MCF 10A (cell line): ENCODE measurements at places on chromosomes 5 and 9. TPM values are rescaled to one million over a fixed set of nuclear protein-coding genes. Genes with fewer than 3 reads are reported as not detected.

- DNase-seq, result no peak
These were observed 4.9 kb downstream of the IL4 start for GRCh38 chr5:132678735-132679134.

The CNTFR gene
- total RNA-seq, result not detected in 2 replicates

DNA sequence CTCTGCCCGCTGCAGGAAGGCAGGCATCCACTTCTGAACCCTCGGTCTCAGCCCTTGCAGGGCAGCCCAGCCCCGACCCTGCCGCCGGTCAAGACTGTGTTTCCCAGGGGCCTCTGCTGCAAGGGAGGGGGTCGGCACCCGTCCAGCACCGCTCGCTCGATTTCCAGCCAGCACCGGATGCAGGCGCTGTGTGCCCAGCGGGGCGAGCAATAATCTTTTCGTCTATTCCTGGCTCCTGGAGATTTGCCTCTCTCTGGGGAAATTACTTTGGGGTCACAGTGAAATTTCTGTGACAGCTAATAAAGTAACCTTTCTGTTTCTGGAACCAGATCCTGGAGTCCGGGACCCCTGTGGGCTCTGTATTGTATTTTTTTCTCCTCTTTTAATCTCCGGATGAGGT is 155.3 kb downstream of the COL23A1 start:
- DNase-seq, result no peak

DNA sequence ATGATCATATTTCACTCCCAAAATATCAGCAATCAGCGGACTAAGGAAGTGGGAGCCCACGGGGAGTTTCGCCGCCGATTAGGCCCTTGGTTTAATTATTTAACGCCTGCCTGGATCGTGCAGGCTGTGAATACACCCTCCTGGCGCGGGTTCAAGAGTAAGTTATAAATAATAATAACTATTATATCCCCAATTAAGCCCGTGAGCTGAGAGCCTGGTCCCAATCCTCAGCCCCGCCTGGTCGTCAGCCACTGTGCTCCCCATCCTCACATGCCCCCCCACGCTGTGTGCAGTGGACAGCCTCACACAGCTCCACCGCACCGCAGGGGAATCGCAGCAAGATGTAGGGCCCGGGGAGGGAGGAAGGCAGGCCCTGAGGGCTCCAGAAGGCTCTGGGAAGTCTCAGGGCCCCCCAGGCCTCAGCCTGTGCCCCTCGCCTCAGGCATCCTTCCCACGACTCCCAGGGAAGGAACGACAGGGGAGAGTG is 10.8 kb upstream of the PRRX2 start:
- DNase-seq, result no peak

DNA sequence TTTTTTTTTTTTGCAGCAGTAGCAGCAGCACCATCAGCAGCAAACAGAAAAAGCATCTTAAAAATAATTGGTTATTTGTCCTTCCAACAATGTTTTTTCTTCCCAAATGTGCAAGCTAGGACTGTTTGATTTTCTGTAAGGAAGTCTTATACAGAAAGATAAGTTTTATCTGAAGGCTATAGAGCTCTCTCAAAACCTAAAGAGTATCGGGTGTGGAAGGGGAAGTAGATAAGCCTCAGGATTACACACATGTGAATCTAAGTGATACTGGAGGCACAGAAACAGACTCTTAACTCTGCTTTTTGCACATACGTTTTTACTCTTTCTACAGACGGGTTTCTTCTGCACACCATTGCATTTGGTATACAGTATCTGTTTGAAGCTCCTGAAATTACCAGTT is 184.4 kb upstream of the FTMT start:
- DNase-seq, result no peak

DNA sequence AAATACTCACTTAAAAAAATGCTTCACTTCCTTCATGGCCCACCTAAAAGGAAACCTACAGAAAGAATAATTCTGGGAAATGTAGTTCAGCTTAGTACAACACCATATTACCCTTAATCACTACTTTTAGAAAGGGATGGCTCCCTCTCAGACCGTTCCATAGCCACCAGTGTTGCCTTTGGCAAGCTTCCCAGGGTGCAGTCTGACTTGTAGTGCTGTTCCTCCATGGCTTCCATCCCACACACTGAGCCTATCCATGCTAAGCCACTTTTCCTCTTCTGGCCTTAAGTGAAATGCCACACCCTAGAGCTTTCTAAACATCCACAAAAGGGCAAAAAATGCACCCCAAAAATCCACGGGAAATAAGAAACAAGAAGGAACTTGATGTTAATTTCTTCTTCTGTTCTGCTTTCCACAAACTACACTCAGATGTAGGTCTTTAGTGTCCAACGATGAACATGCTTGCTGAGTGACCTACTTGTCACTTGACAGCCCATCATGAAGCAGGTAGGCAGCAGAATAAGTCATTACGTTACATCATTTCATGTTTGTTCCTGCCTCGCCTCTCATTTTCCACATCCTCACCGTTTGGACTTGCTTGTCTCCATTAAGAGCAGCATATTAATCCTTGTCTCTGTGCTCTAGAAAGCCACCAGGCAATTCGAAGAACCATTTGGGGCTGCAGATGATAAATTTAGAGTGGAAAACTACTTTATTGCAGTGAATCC is 391.1 kb upstream of the GRAMD2B start:
- peak; percentile 85 for DNase-seq

- no peak for DNase-seq
These were observed 23.1 kb upstream of the TRPM3 start for GRCh38 chr9:71144495-71144894.

GRCh38 chr9:105252405-105252756 is 7.9 kb downstream of the SLC44A1 start:
- DNase-seq, result no peak

DNA sequence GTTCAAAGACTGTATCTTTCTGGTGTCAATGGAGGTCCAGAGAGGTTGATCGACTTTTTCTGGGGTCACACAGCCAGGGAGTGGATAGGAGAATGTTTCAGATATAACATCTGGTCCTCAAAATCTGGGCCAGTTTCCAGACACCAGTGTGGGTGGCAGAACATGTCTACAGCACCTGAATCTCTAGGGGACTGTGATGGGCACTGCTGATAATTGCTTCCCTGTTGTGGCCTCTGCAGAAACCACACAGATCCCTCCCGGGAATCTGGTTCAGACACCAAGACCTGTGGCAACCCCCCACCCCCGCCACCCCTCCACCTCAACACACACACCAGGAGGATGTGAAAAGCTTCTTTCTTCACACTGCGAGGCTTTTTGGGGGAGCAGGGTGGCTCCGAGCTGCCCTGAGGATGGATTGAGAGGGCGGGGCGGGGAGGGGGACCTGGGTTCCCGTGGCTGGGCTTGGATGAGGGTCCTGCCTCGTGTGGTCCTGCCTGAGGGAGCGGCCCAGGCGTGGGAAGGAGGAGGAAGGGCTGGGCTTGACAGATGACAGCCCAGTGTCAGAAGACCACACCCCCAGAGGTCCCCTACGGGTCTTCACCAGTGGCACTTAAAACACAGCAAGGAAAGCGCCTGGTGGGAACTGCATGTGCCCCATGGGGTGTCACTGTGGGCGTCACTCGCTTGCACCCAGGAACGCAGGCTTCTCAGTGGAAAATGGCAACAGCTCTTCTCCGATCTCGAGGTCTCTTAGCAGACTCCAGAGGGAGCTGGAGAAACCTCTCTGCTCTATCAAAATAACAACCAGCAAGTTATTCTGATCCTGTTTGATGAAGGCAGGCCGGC is 55.2 kb downstream of the TRIP13 start:
- DNase-seq, result no peak

The PSD2 gene
- not detected in 2 replicates for total RNA-seq

- DNase-seq, result no peak
These were observed 6.1 kb upstream of the IFNK start for GRCh38 chr9:27518006-27518405.

The PLAA gene
- 29.6 and 36.7 TPM in 2 replicates for total RNA-seq

The CENPH gene
- 14.1 and 21.9 TPM in 2 replicates for total RNA-seq

- DNase-seq, result peak; percentile 44
These were observed 117.9 kb downstream of the ANXA1 start for GRCh38 chr9:73269430-73270101.

- DNase-seq, result peak; percentile 15
These were observed 17.6 kb upstream of the SETX start for GRCh38 chr9:132372177-132373095.

The FER gene
- 71.1 and 73.4 TPM in 2 replicates for total RNA-seq

DNA sequence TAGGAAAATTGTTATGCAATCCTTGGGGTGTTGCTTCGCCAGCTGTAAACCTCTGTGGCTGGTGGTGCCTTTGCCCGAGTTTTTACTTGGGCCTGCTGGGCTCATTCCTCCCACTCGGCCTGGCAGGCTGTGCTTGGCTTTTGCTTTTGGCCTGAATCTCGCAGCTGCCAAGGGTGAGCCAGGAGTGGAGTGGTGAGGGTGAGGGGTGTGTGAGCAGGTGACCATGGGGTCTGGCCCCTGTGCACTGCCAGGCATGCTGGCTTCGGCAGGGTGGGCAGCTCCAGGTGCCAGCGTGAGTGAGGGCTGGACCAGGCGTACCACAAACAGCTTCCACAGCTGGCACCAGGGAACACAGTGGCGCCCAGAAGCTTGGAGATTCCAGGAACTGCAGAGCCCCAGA is 12.6 kb upstream of the DHFR start:
- no peak for DNase-seq

DNA sequence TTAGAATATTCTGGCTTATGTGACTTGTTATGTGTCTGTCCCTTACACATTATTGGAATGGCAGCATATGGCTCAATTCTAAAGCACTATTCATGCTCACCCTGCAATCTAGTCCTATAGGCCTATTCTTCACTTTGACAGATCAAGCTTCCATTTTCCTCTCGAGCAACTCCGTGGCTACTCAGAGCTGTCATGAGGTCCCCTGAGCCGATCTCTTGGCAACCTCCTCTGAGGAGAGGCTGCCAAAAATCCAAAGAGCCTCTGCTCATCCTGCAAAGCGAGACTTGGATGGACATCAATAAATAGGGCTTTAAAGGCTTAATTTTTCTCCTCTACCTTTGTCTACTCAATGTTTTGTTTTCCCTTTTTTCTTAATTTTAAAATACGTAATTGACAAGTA is 163.8 kb downstream of the GABRB2 start:
- DNase-seq, result no peak

GRCh38 chr5:68395926-68396511 is 180.5 kb downstream of the PIK3R1 start:
- no peak for DNase-seq

The FAM200C gene
- 2.2 and 3.7 TPM in 2 replicates for total RNA-seq

The TXNDC8 gene
- not detected in 2 replicates for total RNA-seq

DNA sequence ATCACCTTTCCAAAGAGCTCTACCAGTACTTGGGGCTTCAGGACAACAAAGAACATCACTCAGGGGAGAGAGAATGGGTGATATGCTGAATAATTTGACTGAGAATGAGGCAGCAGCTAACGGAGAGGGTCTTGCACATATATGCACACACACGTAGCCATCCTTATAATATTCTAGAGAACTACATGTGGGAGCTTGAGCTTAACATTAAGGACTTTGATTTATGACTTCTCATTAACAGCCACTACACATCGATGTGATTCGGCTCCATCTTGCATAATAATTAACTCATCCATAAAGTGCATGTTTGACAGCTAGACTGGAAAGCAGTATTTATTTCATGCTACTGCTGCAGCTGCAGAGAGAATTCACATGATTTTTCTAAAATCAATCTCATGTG is 163.4 kb downstream of the RAB3C start:
- no peak for DNase-seq

DNA sequence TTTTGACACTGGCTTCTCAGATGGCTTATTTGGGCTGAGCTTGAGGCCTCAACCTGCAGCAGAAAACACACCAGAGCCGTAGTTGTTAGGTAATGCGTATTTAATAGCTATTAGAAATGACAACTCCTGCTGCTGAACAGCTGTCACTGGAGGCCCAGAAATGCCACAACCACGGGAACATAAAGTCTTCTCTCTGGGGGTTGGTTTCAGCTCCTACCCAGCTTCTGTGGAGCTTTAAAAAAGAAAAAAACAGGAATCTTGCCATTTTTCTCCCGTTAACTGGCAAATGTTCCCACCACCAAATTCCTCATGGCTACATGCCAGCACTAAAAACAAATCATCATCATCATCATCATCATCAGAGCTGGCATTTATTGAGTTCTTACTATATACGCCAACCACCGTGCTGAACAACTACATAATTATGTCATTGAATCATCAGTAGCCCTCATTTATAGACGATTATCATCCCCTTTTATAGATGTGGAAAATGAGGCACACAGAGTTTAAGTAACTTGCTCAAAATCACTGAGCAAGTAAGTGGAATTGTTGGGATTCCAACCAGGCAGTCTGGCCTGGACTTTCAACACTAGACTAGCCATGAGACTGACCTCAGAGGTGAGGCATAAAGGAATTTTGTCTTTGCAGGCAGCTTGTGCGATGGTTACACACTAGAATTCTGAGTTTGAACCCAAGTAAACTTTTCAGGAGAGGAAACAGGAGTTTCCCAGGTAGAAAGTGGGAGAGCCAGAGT is 185.3 kb upstream of the WWC1 start:
- DNase-seq, result no peak

DNA sequence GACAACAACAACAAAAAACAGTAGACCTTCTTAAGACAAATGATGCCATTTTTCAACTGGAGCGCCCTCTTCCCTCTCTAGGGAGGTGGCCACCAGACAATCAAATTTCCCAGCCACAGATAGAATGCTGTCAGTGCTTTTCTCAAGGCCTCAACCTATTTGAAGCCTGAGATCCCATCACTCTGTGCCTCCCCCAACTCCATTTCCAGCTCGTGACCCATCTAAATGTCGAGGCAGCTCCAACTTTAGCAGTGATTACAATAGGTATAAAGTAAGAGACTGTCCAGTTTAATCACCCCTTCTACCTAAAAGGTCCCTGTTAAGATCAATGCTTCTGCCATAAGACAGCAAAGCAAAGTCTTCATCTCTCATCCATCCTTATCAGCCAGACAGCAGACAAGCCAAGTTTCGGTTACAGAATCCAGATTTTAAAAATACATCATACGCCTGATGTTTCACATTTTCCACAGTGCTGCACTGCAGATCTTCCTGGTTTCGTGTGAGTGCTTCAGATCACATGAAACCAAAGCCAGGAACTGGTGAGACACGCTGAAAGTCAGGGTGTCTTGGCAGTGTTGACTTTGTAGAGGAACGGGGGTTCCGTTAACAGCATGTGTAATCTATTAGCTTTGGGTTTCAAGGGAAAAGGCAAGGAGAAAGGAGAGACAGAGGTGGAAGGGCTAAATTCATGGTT is 447.8 kb downstream of the ENC1 start:
- DNase-seq, result no peak

DNA sequence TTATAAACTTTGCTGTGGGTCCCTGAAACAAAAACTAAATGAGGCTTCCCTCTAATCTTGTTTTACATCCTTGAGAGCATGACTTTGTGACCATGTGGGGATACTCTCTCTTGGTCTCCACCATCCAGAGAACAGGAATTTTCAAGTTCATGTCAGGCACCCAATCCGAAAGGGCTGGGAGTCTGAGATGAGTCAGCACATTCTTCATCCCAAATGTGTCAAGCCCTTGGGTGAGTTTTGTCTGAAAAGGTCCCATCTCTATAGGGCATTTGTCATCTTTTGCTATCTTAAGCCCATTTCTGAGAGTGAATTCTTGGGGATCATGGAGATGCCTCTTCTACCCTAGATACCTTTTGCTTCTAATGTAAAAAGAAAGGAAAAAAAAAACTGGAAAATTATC is 26.9 kb upstream of the RAPGEF6 start:
- DNase-seq, result peak; percentile 18

- no peak for DNase-seq
These were observed 1.3 kb upstream of the NRARP start for GRCh38 chr9:137303151-137303892.

- peak; percentile 20 for DNase-seq
These were observed 350.5 kb downstream of the ADGRV1 start for GRCh38 chr5:90909101-90909503.
